ENCODE measurements at places on chromosomes 13 and 19. TPM values are rescaled to one million over a fixed set of nuclear protein-coding genes. Genes with fewer than 3 reads are reported as not detected.

DNA sequence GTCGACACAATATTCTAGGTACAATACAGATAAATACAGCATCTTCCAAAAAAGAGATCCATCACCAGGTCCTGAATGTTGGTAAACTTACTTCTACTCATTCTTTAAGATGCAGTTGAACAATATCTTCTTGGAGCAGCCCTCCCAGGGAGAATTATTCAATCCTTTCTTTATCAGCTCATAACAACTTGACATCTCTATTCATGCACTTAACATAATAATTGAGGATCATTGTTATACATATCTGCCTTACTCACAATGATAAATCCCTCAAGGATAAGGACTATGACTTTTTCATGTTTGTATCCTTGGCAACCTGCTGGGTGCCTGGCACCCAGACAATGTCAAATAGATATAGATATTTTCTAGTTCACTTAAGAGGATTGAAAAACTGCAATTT, 219.5 kb downstream of the POU4F1 start:
- no peak for DNase-seq

DNA sequence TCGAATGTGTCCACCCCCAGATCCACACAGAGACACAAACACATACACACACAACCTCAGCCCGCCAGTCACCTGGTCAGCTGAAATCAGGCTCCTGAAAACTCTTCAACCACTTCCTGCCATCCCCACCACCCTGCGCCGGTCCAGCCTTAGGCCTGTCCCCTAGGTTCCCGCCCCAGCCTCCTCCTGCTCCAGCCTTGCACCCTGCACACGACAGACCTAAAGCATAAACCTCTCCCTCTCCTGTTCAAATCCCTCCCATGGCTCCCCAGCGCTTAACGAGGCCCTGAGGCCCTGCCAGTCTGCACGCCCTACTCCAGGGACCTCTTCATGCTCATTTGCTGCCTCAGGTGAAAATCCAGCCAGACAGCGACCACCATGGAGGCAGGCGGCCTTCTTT, 7.1 kb downstream of the PNMA8B start:
- no peak for DNase-seq

Gene NUDT19
- 18.6 TPM for total RNA-seq

Gene SLC25A30
- total RNA-seq, result 20.3 TPM

DNA sequence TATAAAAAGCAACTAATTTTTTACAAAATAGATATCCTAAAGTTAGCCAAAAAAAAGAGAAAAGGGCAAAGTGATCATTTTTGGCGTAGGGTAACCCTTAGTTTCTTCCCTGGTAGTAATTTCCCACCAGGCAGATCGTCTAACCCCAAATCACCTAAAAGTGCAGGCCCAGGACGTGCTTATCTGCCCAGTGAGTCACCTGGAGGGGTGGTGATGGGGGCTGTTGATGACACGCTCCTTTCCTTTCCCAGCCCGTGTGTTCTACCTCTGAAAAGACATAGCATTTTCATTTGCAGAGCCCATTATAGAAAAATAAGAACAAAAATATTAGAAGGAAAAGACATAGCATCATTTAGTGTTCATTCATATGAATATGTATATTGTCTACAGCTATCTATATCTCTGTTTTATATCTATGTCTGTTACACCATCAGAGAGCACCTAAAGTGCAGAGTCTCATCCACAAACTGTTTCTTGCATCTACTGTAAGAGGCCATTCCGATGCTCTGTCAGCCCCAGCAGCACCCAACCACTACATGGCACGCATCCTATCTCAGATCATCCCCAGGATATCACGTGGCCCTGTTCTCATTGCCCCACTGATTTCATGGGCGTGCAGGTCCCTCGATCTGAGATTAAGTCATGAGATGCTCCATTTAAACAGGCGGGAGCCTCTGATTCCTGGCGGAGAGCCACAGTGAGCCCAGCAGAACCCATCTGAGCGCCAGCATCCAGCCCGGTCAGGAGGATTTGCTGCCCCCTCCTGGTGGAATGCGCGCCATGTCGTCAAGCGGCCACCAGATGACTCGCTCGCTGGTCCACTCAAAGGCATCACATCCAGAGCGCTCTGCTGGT, 8.5 kb upstream of the LILRB3 start:
- peak; percentile 89 for DNase-seq

Measured in suprapubic skin (tissue), 4 donors.